Smooth muscle cell of the brain vasculature (primary cell): ENCODE measurements at places on chromosomes 5 and 9.

DNA sequence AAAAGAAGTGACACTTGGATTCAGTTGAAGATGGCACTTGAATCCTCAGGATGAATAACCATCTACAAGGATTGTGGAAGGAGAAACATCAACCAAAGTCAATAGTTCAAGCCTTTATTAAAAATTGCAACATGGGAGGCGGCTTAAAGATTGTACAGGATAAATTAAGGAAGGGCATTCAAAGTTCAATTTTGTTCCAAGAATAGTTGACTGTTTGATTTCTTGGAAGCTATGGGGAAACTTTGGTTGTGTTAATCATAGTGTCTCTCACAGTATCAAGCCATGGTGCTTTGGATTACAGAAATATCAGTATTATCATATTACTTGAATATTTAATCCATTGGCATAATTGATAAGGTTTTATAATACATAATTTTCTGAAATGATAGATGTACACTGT lies 1844.3 kb downstream of the MAT2B start:
- DNase-seq: no peak

DNA sequence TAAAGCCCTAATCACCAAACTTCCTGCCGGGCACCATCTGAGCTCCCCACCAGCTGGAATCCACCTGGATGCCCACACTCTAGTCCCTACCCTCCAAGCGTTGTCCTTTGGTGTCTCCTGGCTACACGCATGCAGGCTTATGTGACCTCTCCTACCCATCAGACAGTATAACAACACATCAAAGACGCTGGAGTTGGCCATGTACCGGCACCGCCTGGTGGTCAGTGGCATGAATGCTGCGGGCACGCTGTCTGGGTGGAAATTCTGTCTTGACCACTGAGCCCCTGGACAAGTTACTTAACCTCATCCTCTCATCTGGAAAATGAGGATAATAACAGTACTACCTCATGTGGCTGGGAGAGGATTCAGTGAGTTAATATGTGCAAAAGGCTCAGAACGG lies 23.4 kb upstream of the CORO2A start:
- no peak for DNase-seq

GRCh38 chr5:102755686-102756371 lies 724 bp downstream of the PAM start:
- DNase-seq: no peak

DNA sequence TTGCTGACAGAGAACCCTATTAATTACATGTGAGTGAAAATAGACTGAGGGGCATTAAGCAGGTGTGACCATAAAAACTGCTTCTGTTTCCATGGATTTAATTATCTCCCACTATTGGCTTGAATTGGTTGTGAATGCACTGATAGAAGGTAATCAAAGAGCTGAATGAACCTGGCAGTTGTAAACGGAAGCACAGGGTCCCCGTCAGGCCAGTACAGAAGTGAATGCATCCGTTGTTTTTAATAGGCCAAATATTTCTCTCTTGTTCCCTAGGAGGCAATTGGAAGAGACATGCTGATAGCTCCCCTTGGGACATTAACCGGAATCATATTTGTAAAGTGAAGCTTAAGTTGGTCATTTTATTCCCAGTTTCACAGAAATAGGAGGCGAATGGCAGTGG lies 147.0 kb downstream of the CAVIN4 start:
- DNase-seq: no peak

DNA sequence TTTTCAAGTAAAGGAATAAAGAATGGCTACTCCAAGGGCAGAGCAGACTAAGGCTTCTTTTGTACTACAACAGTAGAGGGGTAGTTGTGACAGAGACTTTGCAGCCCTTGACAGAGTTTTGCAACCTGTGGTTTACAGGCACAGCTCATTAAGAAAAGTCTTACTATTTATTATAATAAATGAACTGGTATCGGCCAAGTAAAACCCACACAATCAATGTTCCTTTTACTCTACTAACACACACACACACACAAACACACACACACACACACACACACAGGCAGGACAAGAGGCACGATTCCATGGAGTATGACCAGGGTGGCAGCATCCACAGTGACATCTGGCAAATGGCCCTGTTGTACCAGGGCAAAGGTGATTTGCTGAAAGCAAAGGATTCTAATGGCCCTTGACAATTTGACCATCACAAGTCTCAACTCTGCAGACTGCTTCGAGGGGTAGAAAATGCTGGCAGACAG lies 59.1 kb upstream of the GOLPH3 start:
- DNase-seq: no peak

GRCh38 chr9:124453586-124454191 lies 3.4 kb downstream of the ADGRD2 start:
- no peak for DNase-seq

- no peak for DNase-seq
Measured at GRCh38 chr9:20988061-20988460, 43.4 kb downstream of the HACD4 start.

DNA sequence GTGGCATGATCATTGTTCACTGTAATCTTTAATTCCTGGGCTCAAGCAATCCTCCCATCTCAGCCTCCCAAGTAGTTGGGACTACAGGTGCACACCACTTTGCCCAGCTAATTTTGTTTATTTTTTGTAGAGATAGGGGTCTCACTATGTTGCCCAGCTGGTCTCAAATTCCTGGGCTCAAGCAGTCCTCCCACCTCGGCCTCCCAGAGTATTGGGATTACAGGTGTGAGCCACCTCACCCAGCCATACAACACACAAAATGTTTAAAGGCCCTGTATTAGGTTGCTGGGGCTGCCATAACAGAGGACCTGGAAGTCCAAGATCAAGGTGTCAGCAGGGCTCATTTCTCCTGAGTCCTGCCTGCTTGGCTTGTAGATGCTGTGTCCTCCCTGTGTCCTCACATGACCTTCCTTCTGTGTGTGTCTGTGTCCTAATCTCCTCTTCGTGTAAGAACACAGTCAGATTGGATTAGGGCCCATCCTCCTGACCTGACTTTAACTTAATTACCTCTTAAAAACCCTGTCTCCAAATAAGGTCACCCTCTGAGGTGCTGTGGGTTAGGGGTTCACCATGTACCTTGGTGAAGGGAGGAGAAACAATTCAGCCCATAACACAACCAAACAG lies 5.4 kb downstream of the UBE2QL1 start:
- no peak for DNase-seq

- no peak for DNase-seq
Measured at GRCh38 chr5:133316346-133317343, 264.8 kb downstream of the HSPA4 start.

DNA sequence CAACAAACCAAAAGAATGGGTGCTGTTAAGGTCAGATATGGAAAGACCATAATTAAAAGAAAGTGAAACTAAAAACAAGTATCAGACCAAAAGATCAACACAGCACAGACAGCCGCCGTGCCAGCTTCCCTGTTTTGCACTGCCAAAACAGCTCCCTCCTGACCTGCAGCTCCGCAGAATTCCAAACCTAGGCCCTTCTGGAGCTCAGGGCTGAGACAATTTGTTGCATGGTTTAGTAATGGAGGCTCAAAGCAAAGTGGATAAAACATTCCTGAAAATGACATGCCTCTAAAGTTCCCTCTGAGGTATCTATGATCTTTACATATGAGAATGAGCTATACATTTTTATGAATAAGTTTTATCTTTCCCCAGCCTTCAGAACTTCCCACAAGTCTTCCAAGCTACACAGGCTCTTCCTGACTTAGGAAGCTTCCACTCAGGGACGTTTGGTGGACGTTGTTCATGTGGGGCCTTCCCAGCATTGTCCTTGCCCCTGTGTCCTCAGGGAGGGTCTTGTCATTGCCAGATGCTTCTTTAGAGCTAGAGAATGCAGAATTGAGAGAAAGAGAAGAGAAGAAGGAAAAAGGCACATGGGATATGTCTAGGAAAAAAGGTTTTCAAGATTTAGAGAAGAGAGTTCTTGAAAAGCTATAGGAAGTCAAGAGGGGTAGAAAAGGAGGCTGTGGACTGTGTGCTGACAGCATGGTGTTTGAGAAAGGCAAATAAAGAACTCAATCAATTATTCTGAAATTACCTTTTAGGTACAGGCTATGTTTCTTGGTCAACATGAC lies 28.4 kb upstream of the SSBP2 start:
- no peak for DNase-seq

- peak; percentile 87 for DNase-seq
Measured at GRCh38 chr9:37998881-37999587, 70.0 kb downstream of the SHB start.

GRCh38 chr5:162512935-162513565 lies 445.5 kb downstream of the GABRG2 start:
- no peak for DNase-seq
